Stimulated activated CD4-positive, alpha-beta T cell treated with anti-CD3 and anti-CD28 coated beads, TNF-alpha, amount 100 ng/mL, for 24 hours (primary cell): ENCODE measurements at places on chromosomes 1 and 21.

DNA sequence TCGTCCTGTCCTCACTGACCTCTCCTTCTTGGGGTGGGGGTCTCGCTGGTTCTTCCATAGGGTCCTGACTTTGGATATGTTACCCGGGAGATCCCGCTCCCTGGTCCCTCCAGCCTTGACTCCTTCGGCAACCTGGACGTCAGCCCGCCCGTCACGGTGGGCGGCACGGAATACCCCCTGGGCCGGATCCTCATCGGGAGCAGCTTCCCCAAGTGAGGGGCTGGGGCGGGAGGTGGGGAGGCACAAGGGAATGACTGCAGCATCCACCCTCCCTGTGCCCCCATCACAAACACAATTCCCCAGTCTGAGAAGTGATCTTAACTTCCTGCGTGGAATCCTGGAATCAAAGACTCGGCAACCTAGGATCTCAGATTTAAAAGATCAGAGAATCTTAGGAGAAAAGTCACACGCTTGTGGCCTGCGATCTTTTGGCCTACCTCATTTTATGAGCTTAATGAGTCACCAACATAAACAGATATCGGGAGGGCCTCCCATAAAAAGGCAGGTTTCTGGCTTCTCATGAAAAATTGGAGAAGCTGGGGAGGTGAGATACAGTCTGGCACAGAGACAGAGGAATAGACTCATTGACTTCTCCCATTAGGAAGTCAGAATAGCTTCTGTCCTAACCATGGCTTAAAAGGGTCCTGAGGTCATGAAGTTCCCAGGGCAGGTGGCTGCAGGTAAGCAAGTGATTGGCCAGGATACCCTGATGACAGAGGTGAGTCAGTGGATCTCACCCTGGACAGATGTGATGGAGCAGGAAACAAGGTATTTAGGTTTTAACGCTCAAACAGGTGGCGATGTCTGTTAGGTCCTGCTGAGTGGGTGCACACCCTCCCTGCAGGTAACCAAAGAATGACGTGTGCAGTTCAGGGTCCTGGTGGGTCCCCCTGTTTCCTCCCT lies 15.9 kb upstream of the PADI3 start:
- no peak for DNase-seq

DNA sequence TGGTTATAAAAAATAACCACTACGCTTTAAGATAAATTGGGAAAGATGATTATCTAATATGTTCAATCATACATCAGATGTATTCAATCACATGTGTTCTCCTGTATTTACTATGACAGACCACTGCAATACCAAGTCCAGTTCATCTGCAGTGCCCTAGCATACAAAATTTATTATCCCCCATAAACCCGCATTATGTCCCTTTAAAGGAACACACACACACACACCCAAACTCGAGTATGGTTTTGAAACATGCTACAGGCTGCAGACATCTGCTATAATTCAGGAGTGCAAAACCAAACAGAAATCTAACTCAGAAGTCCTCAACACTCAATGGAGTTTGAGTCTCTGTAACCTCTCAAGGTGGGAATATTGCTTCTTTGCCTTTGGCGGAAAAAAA lies 14.9 kb downstream of the ODF2L start:
- DNase-seq, result no peak

DNA sequence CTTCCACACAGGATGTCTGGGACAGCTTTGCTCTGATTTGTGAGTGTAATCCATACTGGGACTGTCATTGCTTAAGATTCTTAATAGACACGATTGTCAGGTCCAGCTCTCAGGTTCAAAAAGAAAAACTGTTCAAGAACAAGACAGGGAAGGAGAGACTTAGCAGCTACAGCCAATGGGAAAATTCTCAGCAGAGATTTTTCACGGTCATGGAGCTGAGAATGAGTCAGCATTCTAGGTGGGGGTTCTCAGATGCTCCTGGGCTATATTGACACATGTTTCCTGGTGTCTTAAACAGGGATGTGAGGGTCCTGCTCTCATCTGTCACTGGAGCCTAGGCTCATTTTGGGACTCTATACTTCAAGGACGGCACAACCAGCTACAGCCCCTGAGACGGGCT lies 318.3 kb downstream of the RRAGC start:
- no peak for DNase-seq

- no peak for DNase-seq
Measured at GRCh38 chr1:50476800-50477199, 53.6 kb upstream of the DMRTA2 start.

GRCh38 chr1:116529199-116529631 lies 41.6 kb downstream of the CD58 start:
- no peak for DNase-seq

- no peak for DNase-seq
Measured at GRCh38 chr21:28345934-28346333, 646.7 kb downstream of the LTN1 start.

- DNase-seq, result no peak
Measured at GRCh38 chr1:6909857-6910256, 124.6 kb downstream of the CAMTA1 start.

- DNase-seq, result no peak
Measured at GRCh38 chr1:89557956-89558355, 33.3 kb downstream of the LRRC8B start.

- no peak for DNase-seq
Measured at GRCh38 chr1:27406362-27406680, 13.9 kb downstream of the GPR3 start.

- DNase-seq, result no peak
Measured at GRCh38 chr1:58886611-58887010, 102.8 kb upstream of the JUN start.

DNA sequence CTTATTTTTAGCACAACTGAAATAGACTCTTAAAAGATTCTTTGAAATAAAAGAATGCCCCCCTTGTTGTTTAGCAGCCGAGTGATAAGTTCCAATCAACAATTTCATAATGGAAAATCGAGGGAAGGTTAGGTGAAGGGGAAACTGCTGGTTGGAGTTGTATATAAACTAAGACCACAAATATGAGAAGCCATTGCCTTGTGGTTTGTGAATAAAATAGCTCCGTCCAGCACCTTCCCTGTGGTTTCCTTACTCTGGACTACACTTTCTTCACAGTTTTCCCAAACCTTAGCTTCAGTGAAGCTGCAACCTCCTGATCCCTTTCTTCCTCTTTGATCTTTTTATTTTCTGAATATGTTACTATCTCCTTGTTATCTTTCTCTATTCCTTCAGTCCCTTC lies 6.7 kb upstream of the RAB3GAP2 start:
- DNase-seq, result no peak

- DNase-seq, result no peak
Measured at GRCh38 chr1:188668083-188668482, 1809.6 kb downstream of the BRINP3 start.

DNA sequence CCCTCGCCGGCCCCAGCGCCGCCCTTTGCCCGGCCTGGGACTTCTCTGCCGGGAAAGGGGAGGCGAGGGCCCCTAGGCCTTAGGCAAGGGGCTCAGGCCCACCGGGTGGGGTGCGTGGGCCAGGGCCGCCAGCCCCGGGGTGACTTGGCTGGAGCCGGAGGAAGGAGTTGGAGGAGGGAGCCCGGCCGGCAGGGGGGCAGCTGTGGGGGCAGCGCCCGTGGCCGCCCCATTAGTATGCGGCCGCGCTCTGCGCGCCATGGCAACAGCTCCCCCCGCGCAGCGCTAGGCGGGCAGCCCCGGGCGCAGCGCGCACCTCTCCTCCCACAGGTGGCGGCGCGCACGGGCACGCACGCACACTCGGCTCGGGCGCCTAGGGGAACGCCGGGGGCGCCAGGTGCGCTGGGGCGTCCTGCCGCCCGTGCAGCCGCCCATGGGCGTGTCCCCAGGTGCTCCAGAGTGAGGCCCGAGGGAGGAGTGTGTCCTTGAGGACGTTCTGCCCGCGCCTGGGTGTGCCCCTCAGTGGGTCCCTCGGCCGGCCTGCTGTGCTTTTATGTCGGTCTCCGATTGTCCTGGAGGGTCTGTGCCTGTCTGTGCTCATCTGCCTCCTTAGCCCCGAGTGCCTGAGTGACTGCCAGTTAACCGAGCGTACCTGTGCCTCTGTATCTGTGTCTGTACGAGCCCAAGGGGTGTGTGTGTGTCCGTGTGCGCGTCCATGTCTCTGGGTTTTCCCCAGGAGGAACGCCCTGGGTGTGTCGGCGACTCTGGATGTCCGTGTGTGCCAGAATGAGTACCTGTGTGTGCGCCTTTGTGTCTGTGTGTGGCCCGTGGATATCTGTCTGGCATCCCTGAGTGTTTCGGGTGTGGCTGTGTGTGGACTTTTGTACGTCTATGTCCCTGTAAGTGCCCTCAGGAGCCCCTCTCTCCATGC lies 38.2 kb upstream of the WASF2 start:
- no peak for DNase-seq

DNA sequence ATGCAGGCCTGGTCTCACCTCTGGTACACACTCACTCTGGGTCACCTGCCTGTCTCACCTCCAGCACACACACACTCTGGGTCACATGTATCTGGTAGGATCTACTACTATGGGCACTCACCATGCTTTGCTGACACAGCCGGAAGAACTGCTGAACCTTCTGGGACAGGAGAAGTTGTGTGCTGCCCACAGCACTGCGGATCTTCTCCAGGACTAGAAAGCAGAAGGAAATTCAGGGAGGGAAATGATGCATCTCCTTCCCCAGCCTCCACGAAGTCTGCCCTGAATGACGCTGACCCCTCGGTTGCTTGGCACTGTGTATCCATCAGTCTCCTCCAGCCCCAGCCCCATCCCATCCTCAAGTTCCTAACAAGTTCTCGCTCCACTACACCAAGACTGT lies 7.9 kb upstream of the SMIM12 start:
- DNase-seq, result no peak

GRCh38 chr1:32917521-32917920 lies 16.3 kb upstream of the TMEM54 start:
- no peak for DNase-seq

GRCh38 chr1:156571261-156571852 lies 1.0 kb downstream of the IQGAP3 start:
- DNase-seq, result no peak

DNA sequence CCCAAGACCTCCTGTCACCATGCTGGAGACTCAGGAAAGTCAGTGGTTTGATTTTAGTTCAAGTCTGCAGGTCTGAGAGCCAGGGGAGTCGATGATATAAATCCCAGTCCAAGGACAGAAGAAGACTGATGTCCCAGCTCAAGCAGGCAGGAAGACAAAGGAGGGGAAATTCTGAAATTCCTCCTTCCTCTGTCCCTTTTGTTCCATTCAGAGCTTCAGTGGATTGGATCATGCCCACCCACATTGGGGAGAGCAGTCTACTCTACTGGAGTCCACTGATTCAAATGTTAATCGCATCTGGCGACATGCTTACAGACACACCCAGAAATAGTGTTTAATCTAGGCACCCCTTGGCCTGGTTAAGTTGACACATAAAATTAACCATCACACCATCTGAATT lies 7.2 kb upstream of the ADAMTS1 start:
- no peak for DNase-seq

- DNase-seq, result no peak
Measured at GRCh38 chr1:32885676-32886003, 651 bp upstream of the HPCA start.

DNA sequence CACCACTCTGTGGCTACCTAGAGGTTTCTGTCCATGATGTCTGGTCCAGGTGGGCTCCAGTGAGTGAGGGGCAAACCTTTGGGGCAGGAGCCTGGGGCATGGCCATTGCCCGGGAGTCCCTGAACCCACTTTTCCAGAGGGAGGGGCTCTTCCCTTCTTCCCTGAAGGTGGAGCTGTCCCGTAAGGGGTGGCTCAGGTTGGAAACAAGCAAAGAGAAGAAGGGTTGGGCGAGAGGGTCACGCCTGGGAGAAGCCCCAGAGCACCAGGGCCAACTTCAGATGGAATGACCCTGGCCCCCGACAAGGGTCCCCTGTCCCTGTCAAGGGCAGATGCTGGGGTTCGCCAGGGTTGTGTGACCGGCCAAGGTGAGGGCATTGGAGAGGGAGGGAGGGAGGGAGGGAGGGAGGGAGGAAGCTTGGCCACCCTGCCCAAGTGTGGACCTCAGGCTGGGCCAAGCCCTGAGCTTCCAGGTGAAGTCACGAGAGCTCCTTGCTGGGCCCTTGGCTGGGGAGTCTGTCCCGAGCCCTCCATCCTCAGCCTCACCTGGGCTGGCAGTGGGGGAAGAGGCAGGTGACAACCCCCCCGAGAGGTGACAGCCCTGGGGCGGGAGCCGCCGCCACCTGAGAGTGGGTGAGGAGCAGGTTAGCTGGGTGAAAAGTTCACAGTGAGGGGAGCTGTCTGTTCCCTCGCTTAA lies 69.6 kb downstream of the DHRS3 start:
- no peak for DNase-seq

- no peak for DNase-seq
Measured at GRCh38 chr21:22076471-22076870, 1078.3 kb downstream of the NCAM2 start.

DNA sequence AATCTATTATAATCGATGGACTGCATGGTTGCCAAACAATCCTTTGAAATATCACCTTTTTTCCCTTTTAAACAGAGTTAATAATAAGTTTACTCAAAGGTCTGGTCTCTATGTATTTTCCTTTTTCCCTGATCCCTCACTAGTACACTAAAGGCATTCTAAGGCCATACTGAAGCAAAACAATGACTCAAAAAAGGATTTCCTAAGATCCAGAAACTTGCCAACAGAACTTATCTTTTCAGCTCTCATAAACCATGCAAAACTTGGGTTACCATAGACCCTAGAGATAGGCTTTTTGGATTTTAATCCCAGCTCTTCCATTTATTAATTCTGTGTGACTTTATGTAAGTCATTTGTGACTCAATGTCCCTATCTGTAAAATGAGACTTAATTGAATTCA lies 77.1 kb downstream of the IFI44 start:
- no peak for DNase-seq
